ENCODE measurements at places on chromosomes 11 and 22. TPM values are rescaled to one million over a fixed set of nuclear protein-coding genes. Genes with fewer than 3 reads are reported as not detected.

- H3K4me1 ChIP-seq: no peaks in the 10 kb centered on the region
- no peak overlapping the region for H3K4me3 ChIP-seq
- peaks cover 4% of the 10 kb centered on the region for H3K27me3 ChIP-seq
- H3K36me3 ChIP-seq: no peaks in the 10 kb centered on the region
Observed at GRCh38 chr11:88484873-88485621, 147.5 kb upstream of the CTSC start.

- no peaks in the 10 kb centered on the region for H3K27me3 ChIP-seq
- DNase-seq: peak; percentile 13
- no peak overlapping the region for H3K27ac ChIP-seq
Observed at GRCh38 chr11:13745165-13745564, 76.7 kb downstream of the FAR1 start.

- no peak overlapping the region for H3K4me3 ChIP-seq
- H3K27ac ChIP-seq: no peak overlapping the region
- no peaks in the 10 kb centered on the region for H3K27me3 ChIP-seq
- no peak for DNase-seq
- H3K4me1 ChIP-seq: no peaks in the 10 kb centered on the region
Observed at GRCh38 chr11:61985869-61986268, 18.4 kb upstream of the FTH1 start.

GRCh38 chr22:22591348-22592299 is 32.6 kb upstream of the PRAME start:
- no peak for DNase-seq
- no peak overlapping the region for H3K4me3 ChIP-seq
- H3K36me3 ChIP-seq: no peaks in the 10 kb centered on the region
- H3K27ac ChIP-seq: no peak overlapping the region

DNA sequence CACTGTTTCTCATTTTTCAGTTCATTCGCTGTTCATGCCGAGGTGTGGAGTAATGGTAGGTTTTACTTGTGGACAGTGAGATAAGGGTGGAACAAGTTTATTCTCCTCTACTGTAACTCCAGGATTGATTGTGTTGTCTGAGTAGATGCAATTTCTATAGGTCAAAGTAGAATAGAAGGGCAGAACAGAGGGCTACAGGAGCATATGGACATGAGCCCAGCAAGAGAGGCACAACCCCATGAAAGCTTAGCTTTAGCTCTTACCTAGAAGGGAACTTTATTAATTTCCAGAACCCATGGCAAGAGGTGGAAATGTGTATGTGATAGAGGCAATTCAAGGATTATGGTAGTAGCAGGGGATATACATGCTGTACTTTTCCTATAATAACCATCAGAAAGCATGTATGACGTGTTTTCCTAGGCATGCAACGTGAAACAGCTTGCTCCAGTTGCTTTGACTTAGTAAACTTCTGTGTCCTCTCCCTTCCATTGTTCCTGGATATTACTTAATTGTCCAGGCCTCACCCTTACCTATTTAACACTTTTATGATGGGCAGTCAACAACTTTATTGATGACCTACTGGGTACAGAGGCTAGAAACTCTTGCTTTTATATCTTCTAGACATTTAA is 13.8 kb upstream of the SLC37A2 start:
- no peaks in the 10 kb centered on the region for H3K4me1 ChIP-seq
- H3K27ac ChIP-seq: no peak overlapping the region
- H3K36me3 ChIP-seq: no peaks in the 10 kb centered on the region
- H3K27me3 ChIP-seq: no peaks in the 10 kb centered on the region
- DNase-seq: no peak

DNA sequence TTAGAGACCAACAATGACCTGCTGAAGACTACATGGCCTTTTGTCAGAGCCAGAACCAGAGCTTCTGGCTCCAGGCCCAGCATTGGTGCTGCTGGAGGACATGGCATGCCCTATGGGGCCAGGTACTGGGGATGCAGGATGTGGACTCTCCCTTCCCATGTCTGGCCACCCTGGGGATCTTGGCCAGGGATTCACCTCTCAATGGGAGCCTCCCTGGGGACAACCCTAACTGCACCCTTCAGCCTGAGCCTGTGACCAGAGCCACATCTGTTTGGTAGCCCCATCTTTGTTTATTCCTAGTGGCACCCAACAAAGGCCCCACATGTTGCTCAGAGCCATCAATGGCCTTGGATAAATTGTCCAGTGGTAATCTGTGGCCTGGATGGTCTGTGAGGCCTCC is 5.8 kb downstream of the KLHL35 start:
- H3K4me1 ChIP-seq: peaks cover 25% of the 10 kb centered on the region
- no peak overlapping the region for H3K4me3 ChIP-seq
- H3K36me3 ChIP-seq: peaks cover 13% of the 10 kb centered on the region
- H3K27ac ChIP-seq: no peak overlapping the region
- peaks cover 43% of the 10 kb centered on the region for H3K27me3 ChIP-seq
- DNase-seq: no peak

DNA sequence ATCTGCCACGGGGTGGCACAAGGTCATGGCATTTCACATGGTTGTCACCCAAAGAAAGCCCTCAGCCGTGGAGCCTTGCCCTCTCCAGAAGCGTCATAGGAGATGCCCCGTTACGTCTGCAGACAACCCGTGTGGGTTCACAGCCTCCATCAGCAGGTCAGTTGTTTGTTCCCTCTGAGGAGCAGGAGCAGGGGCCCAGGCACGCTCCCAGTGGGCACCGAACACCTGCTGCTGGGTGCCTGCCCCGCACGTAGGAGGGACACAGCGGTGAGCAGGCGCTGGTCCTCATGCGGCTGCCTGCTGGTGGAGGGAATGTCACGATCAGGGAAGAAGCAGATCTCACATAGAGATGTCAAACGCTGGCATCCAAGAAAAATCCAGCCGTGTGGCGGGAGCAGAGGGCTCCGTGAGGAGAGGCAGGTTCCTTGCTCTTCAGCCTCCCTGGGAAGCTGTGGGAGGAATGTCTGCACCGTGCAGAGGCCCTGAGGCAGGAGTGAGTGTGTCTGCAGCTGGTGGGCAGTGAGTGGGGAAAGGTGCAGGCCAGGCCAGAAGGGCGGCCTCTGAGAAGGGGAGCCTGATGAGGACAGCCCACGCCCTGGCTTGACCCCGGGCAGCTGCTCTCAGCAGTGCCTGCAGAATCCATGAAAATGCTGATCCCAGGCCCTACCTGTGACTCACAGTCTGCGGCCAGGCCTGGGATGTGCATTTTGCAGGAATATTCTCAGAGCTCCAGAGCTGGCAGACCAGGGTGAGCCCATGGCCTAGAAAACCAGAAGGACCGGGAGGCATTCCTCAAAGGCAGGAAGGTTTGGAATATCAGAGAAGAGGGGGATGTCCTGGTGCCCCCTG is 36.4 kb upstream of the TH start:
- no peaks in the 10 kb centered on the region for H3K36me3 ChIP-seq
- no peak overlapping the region for H3K27ac ChIP-seq
- peaks cover 5% of the 10 kb centered on the region for H3K27me3 ChIP-seq
- H3K4me1 ChIP-seq: peaks cover 20% of the 10 kb centered on the region

GRCh38 chr11:6656936-6657335 is 1.3 kb upstream of the DCHS1 start:
- no peak overlapping the region for H3K4me3 ChIP-seq
- peaks cover 3% of the 10 kb centered on the region for H3K36me3 ChIP-seq
- no peaks in the 10 kb centered on the region for H3K27me3 ChIP-seq
- no peak for DNase-seq
- peak overlapping the region; percentile 94 for H3K27ac ChIP-seq
- H3K4me1 ChIP-seq: peaks cover 31% of the 10 kb centered on the region

POU2AF2 gene
- not detected for polyA plus RNA-seq

UPK2 gene
- 1.5 TPM for polyA plus RNA-seq

CYTH4 gene
- polyA plus RNA-seq: 5.3 TPM

MAPK8IP2 gene
- polyA plus RNA-seq: 0.68 TPM

Measured in muscle of leg (tissue), 16 donors.